ENCODE measurements at places on chromosomes 16 and 17.

DNA sequence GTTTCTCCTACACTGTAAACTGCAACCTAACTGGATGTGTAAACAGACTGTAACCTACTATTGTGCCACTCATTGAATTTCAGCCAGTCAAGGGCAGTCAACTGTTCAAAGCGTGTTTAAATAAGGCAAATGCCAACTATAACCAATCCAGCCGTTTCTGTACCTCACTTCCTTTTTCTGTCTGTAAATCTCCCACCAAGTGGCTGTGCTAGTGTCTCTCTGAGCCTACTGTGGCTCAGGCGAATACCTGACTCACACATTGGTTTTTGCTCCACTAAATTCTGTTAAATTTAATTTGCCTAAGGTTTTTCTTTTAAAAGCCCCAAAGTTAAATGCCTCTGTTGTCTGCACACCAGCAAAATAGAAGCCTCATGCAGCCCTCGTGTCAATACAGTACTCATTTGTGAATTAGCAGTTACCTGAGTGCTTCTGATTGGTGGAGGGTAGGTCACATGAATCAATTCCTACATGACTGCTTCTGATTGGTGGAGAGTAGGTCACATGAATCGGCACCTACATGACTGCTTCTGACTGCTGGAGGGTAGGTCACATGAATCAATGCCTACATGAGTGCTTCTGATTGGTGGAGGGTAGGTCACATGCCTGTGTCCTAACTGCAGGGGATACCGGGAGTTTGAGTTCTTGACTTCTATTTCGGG lies 31.1 kb upstream of the CCR7 start:
- DNase-seq = no peak

- DNase-seq = no peak
Measured at GRCh38 chr16:17053536-17054160, 417.1 kb downstream of the XYLT1 start.

DNA sequence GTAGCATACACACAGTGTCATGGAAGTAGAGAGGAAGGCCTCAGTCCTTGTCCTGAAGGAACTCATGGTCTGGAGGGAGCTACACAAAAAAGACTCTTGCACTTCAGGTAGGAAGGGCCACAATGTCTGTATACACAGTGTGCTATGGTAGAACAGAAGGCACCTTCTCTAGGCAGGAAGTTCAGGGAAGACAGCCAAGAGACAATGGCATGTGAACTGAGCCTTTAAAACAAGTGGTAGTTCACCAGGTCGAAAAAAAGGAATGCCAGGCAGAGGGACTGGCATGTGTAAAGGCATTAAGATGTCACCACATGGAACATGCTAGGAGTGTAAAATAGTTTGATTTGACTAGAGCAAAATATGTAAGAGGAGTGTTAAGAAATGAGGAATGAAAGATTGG lies 9.7 kb downstream of the GNAO1 start:
- no peak for DNase-seq

DNA sequence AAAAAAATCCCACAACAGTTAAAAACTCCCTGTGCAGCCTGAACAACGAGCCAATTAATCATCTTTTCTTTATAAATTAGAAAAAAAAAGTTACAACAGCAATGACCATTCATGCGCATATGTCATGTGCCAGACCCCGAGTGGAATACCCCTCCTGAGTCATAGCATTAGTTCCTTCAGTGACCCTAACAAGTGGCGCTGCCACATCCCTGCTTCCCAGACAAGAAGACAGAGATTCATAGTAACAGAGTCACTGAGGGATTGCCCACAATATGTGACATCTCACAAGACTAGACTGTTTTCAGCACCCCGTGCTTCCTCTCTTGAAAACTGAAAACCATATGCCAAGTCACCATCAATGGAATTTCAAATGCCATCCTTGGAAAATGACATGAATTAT lies 7.9 kb downstream of the UMOD start:
- no peak for DNase-seq

- no peak for DNase-seq
Measured at GRCh38 chr16:87971933-87972332, 20.7 kb downstream of the BANP start.

GRCh38 chr17:51710634-51710979 lies 447.9 kb downstream of the CA10 start:
- DNase-seq = no peak
